ENCODE measurements at places on chromosomes 11 and 22.
A peak's percentile ranks its signal among the peaks of the same experiment; 100 is the strongest.

DNA sequence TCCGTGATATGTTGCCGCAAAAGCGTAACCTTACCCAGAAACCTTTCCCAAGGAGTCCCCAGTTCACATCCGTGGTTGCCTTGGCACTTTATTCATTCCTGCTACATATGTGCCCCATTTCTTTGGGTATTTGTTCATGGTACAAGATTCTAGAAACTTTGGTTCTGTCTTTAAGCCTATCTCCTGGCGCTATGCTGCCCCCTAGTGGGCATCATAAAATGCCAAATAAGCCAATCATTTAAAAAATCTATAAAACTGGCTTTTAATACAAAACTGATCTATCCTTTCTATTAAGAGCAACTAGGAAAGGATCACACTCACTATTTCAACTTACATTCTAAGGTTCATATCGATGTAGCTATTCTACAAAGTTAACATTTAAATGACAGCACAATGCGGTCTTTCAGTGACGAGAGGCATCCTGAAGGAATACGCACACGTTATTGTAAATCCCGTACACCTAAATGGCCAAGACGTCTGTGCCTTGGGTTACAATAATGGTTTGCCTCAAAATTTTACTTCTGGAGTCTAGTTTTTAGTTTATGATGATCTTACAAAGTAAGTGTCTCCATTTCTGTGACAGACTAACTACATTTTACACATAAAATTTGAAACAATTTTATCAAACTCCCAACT is 16.2 kb downstream of the PIWIL3 start:
- peak; percentile 63 for ATAC-seq

GRCh38 chr22:29190051-29190450 is 15.6 kb upstream of the EMID1 start:
- ATAC-seq: no peak

GRCh38 chr11:111796696-111797095 is 30.5 kb upstream of the PPP2R1B start:
- no peak for ATAC-seq

- no peak for ATAC-seq
These were observed 7.3 kb downstream of the PARVB start for GRCh38 chr22:44031158-44031952.

GRCh38 chr22:28917747-28918549 is 34.6 kb downstream of the ZNRF3 start:
- peak; percentile 80 for ATAC-seq

- no peak for ATAC-seq
These were observed 7.2 kb downstream of the PICALM start for GRCh38 chr11:86061483-86062205.

- no peak for ATAC-seq
These were observed 9.7 kb downstream of the CD5 start for GRCh38 chr11:61111786-61112517.

- no peak for ATAC-seq
These were observed 2.5 kb downstream of the SCO2 start for GRCh38 chr22:50522806-50523438.

DNA sequence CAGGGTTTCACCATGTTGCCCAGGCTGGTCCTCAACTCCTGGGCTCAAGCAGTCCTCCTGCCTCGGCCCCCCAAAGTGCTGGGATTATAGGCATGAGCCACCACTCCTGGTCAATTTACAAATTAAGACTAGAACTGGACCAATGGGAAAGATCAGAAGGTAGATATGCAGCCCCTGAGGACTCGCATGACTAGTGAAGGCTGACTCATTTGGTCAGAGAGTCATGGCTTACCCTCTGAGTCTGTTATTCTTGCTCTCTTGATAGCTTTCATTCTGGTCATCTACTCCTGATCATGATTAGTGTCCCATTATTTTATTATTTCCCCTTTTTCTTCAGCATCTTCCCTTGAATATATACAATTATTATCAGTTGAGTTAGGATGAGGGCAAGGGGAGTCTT is 2.7 kb upstream of the LDHAL6A start:
- ATAC-seq: peak; percentile 43

DNA sequence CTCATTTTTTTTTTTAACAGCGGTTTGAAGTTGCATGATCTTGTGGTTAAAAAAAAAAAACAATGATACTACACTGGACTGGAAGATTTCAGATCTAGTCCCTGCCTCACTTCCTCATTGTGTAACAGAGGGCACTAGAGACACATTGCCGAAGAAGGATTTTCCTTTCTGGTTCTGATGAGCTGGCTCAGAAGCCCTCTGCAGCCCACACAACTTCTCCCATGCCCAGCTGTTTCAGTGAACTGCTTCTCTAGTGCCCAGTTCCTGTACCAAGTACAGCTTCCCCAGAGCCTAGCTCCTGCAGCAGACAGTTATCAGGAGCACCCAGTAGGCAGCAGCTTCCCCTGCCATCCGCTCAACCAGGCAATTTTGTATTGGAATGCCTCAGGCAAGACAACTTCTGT is 29.5 kb upstream of the ANO5 start:
- no peak for ATAC-seq

- ATAC-seq: no peak
These were observed 69.0 kb downstream of the MED15 start for GRCh38 chr22:20576445-20576816.

DNA sequence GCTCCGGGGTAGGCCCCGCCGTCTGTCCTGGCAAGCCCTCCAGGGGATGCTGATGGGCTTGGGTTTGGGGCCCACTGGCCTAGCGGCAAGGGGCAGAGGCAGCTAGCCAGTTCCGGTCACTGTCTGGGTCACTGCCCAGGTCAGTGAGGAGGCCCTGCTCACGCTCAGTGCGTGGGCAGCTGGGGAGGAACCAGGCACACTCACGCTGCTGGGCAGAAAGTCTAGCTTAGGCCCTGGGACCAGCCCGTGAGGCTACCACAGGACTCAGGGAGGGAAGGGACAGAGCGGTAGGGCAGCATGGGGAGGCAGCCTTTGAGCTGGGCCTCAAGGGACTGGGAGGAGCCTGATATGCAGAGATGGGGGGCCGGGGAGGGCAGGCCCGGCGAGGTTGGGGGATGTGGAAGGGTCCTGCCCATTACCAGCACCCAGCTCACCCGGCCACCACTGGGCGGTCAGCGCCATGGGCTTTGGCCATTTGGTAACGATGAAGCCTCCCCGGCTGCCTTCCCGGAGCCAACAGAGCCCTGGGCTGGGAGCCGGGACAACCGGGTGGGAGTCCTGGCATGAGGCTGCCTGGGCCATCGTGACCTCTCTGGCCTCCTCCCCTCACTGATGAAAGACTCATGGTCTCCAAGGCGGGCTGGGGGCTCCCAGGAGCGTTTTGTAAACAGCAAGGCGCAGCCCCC is 14.2 kb downstream of the SHISAL1 start:
- no peak for ATAC-seq

GRCh38 chr11:107249054-107249453 is 208.6 kb downstream of the CWF19L2 start:
- no peak for ATAC-seq

- ATAC-seq: no peak
These were observed 37.6 kb downstream of the FZD4 start for GRCh38 chr11:86917589-86917988.

DNA sequence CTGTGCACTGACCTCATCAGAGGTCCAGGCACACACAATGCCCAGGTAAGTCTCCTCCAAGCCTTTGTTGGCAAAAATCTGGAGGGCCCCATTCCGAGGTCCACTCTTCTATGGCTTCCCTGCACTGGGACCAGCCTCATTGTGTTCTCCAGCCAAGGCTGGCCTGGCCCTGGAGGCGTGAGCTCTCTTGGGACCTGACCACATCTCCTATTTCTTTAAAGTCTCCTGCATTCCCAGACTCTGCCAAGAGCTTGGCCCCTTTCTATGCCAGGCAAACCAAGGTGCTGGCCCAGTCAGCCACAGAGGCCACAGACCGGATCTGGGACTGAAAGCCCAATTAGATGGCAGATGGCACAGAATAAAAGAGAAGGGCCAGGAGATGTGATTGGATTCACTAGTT is 55.1 kb downstream of the C11orf58 start:
- ATAC-seq: no peak

- ATAC-seq: no peak
These were observed 13.1 kb upstream of the MFRP start for GRCh38 chr11:119359365-119360214.

DNA sequence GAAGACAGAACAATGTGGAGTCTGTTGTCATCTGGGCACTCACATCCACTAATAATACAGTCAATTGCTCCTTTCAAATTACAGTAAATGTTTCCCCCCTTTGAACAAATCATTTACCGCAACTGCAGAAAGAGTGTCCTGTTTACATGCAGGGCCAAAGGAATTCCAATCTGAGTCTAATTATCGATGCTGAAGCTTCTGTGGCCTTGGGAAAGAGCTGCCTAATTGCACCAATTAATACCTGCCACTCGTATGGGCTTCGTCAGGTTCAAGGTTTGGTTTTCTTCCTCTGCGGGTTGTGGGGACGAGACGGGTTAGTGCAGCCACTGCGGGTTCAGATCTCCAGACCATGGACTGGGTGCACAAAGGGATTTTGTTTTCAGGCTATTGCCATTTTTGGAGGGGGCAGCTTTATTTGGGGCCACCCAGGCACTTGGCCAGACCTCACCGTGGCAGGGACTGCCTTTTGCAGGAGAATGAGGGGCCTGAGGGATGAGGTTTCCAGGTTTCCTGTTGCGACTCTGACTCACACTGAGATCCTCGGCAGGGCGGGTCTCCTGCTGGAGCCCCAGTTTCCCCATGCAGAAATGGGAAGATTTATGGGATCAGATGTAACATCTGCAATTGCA is 147.6 kb downstream of the MIAT start:
- ATAC-seq: no peak

DNA sequence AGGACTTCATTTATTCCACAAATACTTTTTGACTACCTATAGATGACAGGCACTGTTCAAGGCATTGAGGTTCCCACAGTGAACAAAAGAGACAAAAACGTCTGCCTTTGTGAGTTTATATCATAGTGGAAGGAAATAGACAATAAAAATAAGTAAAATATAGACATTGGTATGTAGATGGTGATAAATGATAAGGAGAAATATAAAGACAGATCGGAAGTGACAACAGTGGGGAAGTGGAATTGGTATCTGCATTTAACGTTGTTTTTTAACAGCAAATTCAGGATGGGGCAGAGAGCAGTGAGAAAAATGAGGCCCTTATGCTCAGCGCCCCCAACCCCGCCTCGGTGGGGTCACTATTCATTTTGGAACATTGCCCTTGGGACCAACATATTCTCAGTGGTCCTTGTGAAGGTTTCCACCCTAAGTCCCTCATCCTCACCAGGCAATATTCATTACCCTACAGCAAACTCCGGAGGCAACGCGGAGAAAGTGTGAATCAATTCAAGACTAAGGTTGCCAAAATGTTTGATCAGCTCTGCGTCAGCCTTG is 627 bp upstream of the PEX26 start:
- no peak for ATAC-seq

GRCh38 chr22:39176143-39176713 is 23.7 kb upstream of the CBX7 start:
- ATAC-seq: peak; percentile 56

GRCh38 chr22:42515896-42516295 is 3.7 kb downstream of the RRP7A start:
- ATAC-seq: no peak

DNA sequence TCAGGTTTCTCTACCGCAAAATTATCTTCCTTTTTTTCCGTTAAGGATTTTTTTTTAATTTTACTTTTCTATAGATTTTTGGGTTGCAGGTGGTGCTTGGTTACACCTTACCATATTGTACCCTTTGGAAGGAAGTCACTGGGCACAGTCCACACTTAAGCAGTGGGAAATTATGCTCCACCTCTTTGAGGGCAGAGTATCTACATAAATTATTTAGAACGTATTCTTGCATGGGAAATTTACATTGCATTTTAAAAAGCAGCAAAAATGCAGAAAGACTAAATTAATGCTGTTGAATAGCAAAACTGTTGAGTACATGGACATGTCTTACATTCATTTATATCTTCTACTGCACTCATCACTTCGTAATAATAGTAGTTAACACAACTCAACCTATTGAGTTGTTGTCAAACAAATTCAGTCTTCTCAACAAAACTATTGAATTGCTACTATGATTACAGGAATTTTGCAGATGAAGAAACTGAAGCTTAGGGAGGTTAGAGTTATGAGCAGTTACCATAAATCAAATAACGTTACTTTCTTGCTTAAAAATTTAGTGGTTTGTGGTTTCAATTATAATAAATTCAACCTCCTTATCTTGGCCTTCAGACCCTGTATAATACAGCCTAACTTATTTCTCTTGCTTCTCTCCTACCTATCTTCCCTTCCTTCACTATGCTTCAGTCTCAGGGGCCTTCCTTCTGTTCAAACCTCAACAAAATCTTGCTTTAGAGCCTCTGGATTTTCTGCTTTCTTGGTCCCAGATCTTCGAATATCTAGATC is 97.4 kb upstream of the ARHGAP20 start:
- no peak for ATAC-seq

DNA sequence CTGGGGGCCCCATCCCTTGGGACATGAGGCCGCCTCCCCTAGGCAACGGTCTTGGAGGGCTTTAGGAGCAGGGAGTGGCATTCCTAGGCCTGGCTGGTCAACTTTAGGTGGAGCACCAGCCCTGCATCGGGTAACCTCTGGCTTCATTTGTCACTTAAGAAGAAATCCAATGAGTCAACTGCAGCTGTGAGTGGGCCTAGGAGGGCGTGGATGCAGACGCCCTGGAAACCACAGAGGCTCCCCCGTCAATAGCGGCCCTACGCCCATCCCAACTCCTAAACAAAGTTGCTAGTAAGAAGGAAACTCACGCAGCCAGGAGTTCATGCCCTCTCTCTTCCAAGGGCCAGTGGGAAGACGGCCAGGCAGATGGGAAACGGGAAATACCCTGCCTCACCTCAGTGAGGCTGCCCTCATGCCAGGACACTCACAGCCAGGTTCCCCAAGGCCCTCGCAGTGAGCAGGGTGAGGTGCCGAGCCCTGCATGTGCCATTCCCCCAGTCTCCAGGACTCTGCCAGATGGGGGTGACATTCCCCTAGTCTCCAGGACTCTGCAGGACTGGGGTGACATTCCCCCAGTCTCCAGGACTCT is 20.8 kb downstream of the BID start:
- no peak for ATAC-seq
